NCI-H2171 treated with DMSO at 0.1 percent for 48 hours (cell line): ENCODE measurements at places on chromosomes 3 and 15.

DNA sequence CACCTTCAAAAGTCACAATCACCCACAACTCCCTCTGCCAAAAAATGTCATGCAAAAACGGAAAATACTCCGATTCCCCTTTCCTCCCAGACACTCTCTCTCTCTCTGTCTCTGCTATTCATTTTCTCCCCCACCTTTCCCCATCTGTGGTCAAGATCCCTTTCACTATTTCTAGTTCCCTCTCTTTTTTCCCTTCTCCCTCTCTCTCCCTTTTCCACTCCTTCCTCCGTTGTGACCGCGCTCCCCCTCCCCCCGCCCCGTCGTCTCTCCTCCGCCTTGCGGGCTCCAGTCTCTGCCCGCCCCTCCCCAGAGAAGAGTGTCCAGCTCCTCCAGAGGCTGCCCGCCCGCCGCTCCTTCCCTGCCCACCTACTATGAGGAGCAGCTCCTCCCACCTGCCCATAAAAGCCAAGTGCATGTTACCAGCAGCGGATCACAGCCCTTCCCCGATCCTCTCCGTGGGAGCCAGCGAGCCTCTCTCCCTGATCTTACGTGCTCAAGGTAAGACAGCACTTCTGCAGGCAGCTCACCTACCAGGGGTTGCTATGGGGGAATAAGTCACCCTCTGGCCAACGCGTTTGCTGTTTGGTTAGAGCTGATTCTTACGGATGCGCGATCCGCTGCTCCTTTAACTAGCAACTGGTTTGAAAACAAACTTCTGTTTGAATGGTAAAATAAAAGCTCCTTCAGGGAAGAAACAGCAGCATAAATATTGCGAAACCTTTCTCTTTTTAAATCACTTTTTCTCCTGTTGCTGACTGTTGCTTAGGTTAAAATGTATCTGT is at the start of gene COL8A1:
Gene COL8A1, plus strand, starts transcription at position 428 of the 782 bp plus-strand sequence. CDS start 152,089 bp downstream, outside the sequence.
- DNase-seq, result no peak

DNA sequence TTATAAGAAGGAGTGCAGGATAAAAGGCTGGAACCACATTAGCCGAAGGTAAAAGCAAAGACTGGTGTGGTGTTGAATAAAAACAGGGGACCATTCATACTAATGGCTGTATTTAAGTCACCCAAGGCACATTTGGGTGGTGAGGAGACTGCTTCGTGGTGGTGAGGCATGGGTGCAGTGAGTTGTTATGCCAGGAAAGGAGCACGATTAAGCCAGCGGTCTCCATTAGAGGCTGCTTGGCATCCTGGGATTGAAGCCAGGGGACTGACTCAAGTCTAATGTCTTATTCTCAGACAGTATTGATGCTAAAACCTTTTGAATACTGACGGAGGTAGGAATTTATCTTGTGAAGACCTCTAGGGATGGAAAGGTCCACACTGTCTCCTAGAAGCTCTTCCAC is 21.9 kb downstream of the FEM1B start:
- no peak for DNase-seq

GRCh38 chr15:90035095-90035839 is 34.1 kb downstream of the ZNF710 start:
- no peak for DNase-seq

- no peak for DNase-seq
Observed at GRCh38 chr15:40312370-40313158, 4.8 kb upstream of the PLCB2 start.

DNA sequence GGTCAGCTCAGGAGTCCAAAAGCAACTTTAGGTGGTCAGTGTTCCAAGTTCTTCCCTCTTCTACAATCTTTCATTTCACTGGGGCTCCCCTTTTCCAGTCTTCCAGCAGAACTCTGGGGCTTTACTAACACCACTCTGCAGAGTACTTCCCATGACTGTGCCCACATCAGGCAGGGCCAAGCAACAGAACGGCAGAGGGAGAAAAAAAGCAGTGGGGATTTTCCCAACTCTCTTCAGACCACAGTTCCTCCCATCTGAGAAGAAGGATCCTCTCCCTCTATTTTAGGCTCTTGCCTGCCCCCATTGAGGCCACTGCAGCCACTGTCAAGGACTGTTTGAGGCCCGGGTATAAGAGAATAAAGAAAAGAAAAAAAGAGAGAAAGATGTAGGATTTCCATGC is 70.7 kb downstream of the TTBK2 start:
- no peak for DNase-seq

DNA sequence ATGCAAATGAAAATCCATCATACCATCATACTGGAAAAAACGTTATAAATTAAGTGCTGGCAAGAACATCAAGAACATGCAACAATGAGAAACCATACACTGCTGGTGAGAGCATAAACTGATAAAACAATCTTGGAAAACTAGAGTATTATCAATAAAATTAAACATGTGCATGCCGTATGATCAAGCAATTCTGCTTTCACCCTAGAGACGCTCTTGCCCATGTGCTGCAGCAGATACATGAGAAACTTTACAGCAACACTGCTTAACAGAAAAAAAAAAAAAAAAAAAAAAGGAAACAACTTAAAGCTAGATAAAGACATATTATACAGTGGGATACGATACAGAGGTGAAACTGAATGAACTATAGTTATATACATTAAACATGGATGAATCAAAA is 21.8 kb downstream of the SPG11 start:
- DNase-seq, result no peak
